Pancreas (tissue), 10 donors: ENCODE measurements at places on chromosomes 11 and 22. TPM values are rescaled to one million over a fixed set of nuclear protein-coding genes. Genes with fewer than 3 reads are reported as not detected.
A peak's percentile ranks its signal among the peaks of the same experiment; 100 is the strongest.

PRG3 gene
- not detected for total RNA-seq

RAG1 gene
- total RNA-seq: 0.81 TPM

TEAD1 gene
- total RNA-seq: 16.2 TPM

CECR2 gene
- 2.5 TPM for total RNA-seq

MPZL3 gene
- 4.4 TPM for total RNA-seq

DNA sequence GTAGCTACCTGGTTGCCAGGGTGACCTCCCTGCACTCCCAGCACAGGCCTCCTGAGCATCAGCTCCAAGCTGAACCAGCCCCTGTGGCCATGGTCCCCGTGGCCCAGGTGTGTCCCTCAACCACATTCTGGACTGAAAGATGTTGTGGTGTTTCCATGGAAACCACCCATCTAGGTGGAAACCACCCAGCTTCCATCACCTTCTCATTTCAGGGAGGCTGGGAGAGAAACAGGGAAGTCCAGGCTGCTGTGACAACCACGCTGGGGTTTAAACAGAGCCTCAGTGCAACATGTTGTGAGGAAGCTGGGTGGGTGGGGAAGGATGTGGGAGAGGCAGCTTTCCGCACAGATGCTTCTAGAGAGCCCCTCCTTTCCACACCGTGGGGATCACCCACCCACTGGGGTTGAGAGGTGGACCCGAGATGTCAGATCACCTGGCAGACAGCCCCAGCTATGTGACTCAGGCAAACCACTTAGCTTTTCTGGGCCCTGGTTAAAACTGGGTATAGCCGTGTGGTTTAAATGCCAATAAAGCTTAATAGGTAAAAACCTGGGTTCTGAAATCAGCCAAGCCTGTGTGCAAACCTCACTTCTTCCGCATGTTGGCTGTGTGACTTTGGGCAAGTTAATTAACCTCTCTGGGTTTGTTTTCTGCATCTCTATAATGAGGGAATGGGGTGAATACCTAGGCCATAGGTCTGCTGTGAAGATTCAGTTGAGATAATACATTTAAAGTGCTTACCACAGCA, 46.4 kb downstream of the CD82 start:
- no peaks in the 10 kb centered on the region for H3K27me3 ChIP-seq
- H3K27ac ChIP-seq: no peak overlapping the region
- no peak overlapping the region for H3K4me3 ChIP-seq

GRCh38 chr22:21688706-21689381, 23.0 kb downstream of the PPIL2 start:
- no peaks in the 10 kb centered on the region for H3K27me3 ChIP-seq
- H3K4me3 ChIP-seq: no peak overlapping the region
- peaks cover 19% of the 10 kb centered on the region for H3K4me1 ChIP-seq

- peak overlapping the region; percentile 81 for H3K4me3 ChIP-seq
- H3K4me1 ChIP-seq: peaks cover 5% of the 10 kb centered on the region
- peak overlapping the region; percentile 52 for H3K27ac ChIP-seq
- H3K36me3 ChIP-seq: no peaks in the 10 kb centered on the region
- no peak for DNase-seq
- H3K27me3 ChIP-seq: no peaks in the 10 kb centered on the region
Measured at GRCh38 chr11:10930224-10930971, 72.5 kb upstream of the ZBED5 start.

CSF2RB gene
- 1.2 TPM for total RNA-seq

- H3K4me1 ChIP-seq: peaks cover 20% of the 10 kb centered on the region
- no peak overlapping the region for H3K4me3 ChIP-seq
- H3K36me3 ChIP-seq: no peaks in the 10 kb centered on the region
- DNase-seq: no peak
- H3K27ac ChIP-seq: peak overlapping the region; percentile 61
- H3K27me3 ChIP-seq: no peaks in the 10 kb centered on the region
Measured at GRCh38 chr11:68328374-68329091, 16.1 kb downstream of the LRP5 start.

IL18 gene
- 12.1 TPM for total RNA-seq

DNA sequence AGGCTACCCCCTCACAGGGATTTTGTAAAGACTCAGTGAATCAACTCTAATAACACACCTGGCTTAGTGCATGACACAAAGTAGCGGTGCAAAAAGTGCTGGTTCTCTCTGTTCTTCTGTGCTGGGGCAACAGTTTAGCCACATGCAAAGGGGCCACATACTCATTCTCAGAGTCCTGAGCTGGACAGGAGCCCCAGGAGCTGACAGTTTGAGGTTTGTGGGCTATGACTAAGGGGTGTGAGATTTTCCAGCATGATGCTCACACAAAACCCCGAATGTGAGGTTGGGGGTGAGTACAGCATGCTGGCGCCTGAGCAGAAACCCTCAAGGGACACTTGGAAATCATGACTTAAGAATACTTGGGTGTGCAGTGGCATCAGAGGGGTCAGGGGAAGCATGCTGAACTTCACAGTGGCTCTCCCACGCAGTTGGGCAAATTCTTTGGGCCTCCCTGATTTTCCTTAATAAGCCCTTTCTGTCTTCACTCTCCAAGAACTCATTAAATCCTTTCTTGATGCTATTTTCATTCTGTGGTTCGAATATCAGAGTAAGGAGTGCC, 31.0 kb downstream of the TMPRSS5 start:
- H3K36me3 ChIP-seq: no peaks in the 10 kb centered on the region
- H3K4me3 ChIP-seq: no peak overlapping the region
- H3K4me1 ChIP-seq: no peaks in the 10 kb centered on the region
- DNase-seq: no peak
- no peaks in the 10 kb centered on the region for H3K27me3 ChIP-seq

- H3K4me1 ChIP-seq: no peaks in the 10 kb centered on the region
- no peaks in the 10 kb centered on the region for H3K36me3 ChIP-seq
- no peak for DNase-seq
- H3K27me3 ChIP-seq: no peaks in the 10 kb centered on the region
Measured at GRCh38 chr11:64627371-64627770, 36.4 kb downstream of the SLC22A12 start.

GRCh38 chr11:2752204-2752770, 52.5 kb upstream of the KCNQ1OT1 start:
- DNase-seq: no peak
- H3K27me3 ChIP-seq: no peaks in the 10 kb centered on the region
- H3K27ac ChIP-seq: no peak overlapping the region
- H3K4me3 ChIP-seq: no peak overlapping the region
- H3K36me3 ChIP-seq: no peaks in the 10 kb centered on the region

DNA sequence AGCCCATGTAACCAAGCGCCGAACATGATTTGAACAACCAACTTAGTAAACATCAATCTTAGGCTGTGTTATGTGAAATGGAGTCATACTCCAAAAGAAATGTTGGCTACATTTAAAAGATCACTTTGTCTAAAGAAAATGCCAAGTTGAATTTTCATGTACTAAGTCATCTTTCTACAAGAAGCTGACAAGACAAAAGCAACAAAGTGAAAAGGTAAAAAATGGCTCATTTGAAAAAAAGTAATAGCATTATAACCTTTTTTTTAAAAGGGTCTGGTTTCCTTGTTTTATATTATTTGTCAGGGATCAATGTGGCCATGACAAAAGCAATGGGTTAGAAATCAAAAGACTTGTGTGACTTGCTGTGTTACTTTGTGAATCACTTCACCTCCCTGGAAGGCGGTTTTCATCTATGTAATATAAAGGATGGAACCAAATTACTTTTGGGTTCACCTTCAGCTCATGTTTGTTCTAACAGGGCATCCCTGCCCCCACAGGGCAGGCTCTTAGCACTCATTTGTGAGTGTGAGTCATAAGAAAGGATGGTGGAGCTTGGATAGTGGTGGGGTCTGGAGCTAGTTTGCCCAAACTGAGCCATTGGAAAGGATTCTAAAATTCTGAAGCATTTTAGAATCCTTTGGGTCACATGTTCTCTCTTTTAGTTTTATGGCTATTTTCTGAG, 131.9 kb upstream of the MTMR2 start:
- no peaks in the 10 kb centered on the region for H3K27me3 ChIP-seq
- H3K36me3 ChIP-seq: no peaks in the 10 kb centered on the region
- no peak overlapping the region for H3K27ac ChIP-seq

GRCh38 chr22:20615533-20616450, 108.4 kb downstream of the MED15 start:
- no peak overlapping the region for H3K27ac ChIP-seq
- H3K27me3 ChIP-seq: no peaks in the 10 kb centered on the region
- no peaks in the 10 kb centered on the region for H3K36me3 ChIP-seq
- no peak for DNase-seq

DNA sequence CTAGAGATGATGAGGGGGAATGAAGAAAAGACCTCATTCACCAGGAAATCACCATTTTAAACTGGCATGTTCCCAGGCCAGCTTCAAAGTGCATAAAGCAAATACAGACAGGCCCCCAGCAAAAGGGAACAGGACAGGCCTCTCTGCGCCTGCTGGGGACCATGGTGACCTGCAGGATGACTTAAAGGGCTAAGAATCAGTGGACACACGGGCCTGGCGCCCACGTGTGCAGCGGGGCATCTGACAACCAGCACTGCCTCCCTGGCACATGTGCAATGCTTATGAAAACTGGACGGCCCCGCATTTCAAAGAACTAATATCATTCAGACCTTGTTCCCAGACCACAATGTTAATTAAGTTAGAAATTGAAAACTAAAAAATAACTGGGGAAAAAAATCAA, 35.6 kb downstream of the TBX1 start:
- no peak overlapping the region for H3K27ac ChIP-seq
- H3K27me3 ChIP-seq: no peaks in the 10 kb centered on the region
- no peak overlapping the region for H3K4me3 ChIP-seq
- DNase-seq: no peak
- H3K36me3 ChIP-seq: no peaks in the 10 kb centered on the region
- no peaks in the 10 kb centered on the region for H3K4me1 ChIP-seq

GRCh38 chr22:24225951-24226350, 18.9 kb downstream of the GGT5 start:
- no peaks in the 10 kb centered on the region for H3K4me1 ChIP-seq
- H3K4me3 ChIP-seq: no peak overlapping the region
- no peaks in the 10 kb centered on the region for H3K36me3 ChIP-seq

POTEH gene
- not detected for total RNA-seq

ROBO4 gene
- 3.0 TPM for total RNA-seq

DNA sequence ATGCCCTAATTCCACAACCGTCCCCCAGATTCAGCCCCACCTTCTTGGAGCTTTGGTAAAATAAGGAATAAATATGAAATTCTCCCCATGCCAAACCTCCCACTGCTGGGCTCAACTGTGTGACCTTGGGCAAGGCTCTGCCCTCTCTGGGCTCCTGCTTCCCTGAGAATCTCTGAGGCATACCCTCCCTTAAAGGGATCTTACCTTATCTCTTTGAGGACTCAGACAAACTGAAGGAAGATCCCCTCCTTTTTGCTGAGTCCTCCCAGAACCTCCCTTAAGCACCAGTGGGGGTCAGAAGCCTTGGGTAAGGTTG, 2.7 kb downstream of the CD248 start:
- H3K4me3 ChIP-seq: no peak overlapping the region
- H3K27ac ChIP-seq: no peak overlapping the region
- DNase-seq: no peak
- H3K36me3 ChIP-seq: no peaks in the 10 kb centered on the region
- H3K27me3 ChIP-seq: no peaks in the 10 kb centered on the region

RAB36 gene
- total RNA-seq: 2.6 TPM
